ENCODE measurements at places on chromosomes 16 and 17. TPM values are rescaled to one million over a fixed set of nuclear protein-coding genes. Genes with fewer than 3 reads are reported as not detected.

TBC1D3E gene
- polyA plus RNA-seq: not detected

ATP1B2 gene
- 25.3 TPM for polyA plus RNA-seq

TMC8 gene
- 4.6 TPM for polyA plus RNA-seq

NPIPA5 gene
- polyA plus RNA-seq: 40.2 TPM

KRTAP17-1 gene
- polyA plus RNA-seq: not detected

HBZ gene
- polyA plus RNA-seq: 6.5 TPM

CRYBA1 gene
- polyA plus RNA-seq: not detected

ITPRIPL2 gene
- 25.9 TPM for polyA plus RNA-seq

NPLOC4 gene
- 53.3 TPM for polyA plus RNA-seq

SLC5A10 gene
- 0.26 TPM for polyA plus RNA-seq

MATCAP1 gene
- polyA plus RNA-seq: 64.6 TPM

NPIPB13 gene
- polyA plus RNA-seq: 25.6 TPM

KRT28 gene
- not detected for polyA plus RNA-seq

NTN3 gene
- polyA plus RNA-seq: 2.8 TPM

RNF157 gene
- polyA plus RNA-seq: 7.9 TPM

DOC2A gene
- polyA plus RNA-seq: 5.3 TPM

NPW gene
- polyA plus RNA-seq: 2.3 TPM

EMP2 gene
- polyA plus RNA-seq: 57.4 TPM

FBXO39 gene
- polyA plus RNA-seq: 0.35 TPM

NAE1 gene
- polyA plus RNA-seq: 62.2 TPM

SLC16A11 gene
- polyA plus RNA-seq: 1.3 TPM

NPTX1 gene
- polyA plus RNA-seq: 6.2 TPM

CDRT15L2 gene
- not detected for polyA plus RNA-seq

KRTAP1-3 gene
- polyA plus RNA-seq: not detected

CD300E gene
- 0.46 TPM for polyA plus RNA-seq

ANKRD40CL gene
- 0.28 TPM for polyA plus RNA-seq

SLC52A1 gene
- polyA plus RNA-seq: 0.24 TPM

SYNGR3 gene
- polyA plus RNA-seq: 0.48 TPM

KIF22 gene
- 76.1 TPM for polyA plus RNA-seq

KRTAP9-1 gene
- polyA plus RNA-seq: not detected

VASN gene
- 24.3 TPM for polyA plus RNA-seq

CCDC144A gene
- 12.1 TPM for polyA plus RNA-seq

TEX14 gene
- polyA plus RNA-seq: 1.00 TPM

CLEC3A gene
- polyA plus RNA-seq: not detected

CDC27 gene
- 40.4 TPM for polyA plus RNA-seq

Data from right lung (tissue), 10 donors.